ENCODE measurements at places on chromosomes 2 and 18.

DNA sequence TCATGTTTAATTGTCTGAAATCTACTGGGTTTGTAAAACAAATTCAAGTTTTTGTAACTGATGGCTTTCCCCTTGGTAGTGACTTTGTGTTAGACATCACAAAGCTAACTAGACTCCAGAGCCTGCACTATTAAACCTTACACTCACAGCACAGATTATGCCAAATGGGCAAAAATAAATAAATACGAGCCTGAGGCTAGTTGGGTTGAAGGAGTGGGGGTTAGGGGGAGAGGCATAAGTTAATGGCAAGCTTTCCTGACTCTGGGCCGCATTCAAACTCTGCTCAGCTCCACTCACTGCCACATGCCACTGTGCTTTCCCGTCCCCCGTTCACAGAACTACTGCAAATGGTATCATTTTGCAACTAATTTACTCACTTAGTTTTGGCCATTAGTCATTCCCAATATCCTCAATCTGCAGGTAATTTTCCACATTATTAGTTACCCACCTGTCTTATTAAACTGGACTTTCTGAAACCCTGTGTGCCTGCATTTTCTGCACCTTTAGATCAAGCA lies 1079.9 kb upstream of the PIK3C3 start:
- no peak for DNase-seq

- DNase-seq: no peak
Observed at GRCh38 chr18:9366126-9366714, 31.6 kb downstream of the TWSG1 start.

DNA sequence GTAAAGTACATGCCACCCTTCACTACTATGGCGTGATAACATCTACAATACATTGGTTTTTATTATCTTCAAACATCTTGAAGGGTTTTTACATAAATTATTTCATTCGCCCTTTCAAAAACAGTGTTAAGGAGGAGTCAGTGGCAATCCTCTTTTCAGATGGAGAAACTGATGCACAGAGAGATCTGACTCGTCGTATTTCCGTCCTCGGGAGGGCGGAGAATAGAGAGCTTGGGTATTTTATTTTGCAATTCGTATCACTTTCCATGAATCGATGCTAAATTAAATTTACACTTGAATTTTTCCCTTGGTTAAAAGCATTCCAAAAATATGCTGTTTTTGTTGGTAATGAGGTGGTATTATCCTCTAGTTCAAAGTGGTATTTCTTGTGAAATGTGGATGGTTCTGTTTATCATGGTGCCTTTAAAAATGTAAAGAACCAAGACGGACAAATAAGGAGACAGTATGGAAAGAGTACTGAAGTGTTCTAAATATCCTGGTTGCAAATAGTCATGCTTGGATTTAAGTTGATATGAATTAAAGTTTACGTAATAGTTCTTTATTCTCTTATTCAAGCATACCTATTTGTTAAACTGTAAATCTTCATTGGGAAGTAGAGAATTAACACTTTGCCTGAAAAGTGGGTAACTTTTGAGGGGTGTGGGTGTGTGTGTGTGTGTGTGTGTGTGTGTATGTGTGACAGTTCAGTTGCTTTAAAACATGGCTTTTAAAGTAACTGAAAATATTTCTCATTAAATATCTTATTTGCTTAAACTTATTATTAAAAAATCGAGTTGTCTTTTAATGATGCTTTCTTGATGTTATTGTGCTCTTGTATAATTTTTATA lies 5.6 kb downstream of the PHLPP1 start:
- no peak for DNase-seq

- no peak for DNase-seq
Observed at GRCh38 chr2:232761301-232761907, 15.0 kb downstream of the KCNJ13 start.

DNA sequence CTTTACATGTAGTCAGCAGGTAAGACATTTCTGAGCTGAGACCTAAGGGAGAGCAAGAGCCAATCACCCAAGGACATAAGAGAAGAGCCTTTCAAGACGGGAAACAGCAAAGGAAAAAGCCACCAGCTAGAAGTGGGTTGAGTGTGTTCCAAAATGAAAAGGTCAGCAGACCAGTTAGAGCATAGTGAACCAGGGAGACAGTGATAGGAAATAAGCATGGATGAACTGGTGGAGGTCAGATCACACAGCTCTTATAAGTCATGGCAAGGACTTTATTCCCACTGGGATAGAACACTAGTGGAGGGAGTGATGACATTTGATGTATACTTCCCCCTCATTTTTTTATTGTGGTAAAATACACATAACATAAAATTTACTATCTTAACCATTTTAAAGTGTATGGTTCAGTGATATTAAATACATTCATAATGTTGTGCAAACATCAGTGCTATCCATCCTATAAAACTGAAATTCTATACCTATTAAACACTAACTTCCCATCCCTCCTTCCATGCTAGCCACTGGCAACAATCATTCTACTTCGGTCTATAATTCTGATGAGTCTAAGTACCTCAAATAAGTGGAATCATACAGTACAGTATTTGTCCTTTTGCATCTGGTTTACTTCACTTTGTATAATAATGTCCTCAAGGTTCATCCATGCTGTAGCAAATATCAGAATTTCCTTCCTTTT lies 155.8 kb upstream of the WDSUB1 start:
- DNase-seq: no peak

DNA sequence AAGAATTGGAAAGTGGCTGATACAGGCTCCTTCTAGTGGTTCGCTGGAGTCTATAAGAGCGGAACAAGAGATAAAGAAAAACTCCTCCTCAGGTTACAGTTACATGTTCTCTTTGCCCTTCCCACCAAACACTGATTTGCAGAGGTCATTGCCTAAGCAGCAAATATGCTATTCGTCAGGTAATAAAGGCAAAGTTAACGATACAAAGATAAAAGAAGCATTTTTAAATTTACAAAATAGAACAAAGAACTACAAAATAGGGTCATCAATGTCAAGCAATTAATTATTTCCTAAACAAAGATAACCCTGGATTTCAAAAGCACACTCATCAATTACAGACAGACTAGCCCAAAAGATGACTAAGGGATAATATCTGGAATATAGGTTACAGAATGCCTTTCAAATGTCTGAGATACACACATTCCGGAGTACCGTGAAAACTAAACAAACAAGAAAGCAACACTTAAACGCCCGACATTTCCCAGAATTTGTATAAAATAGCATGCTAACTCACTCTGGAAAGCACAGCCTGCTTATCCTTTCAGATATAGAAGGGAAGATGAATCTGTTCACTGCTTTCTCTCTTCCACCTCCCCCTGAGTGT lies 186.4 kb downstream of the MREG start:
- no peak for DNase-seq

GRCh38 chr2:147663153-147663961 lies 181.5 kb upstream of the ACVR2A start:
- no peak for DNase-seq

Data from stimulated activated CD8-positive, alpha-beta memory T cell treated with anti-CD3 and anti-CD28 coated beads, Interleukin-7, amount 100 ng/mL, for 24 hours (primary cell).